ENCODE measurements at places on chromosomes 2 and 18. TPM values are rescaled to one million over a fixed set of nuclear protein-coding genes. Genes with fewer than 3 reads are reported as not detected.

Gene SERPINB3
- total RNA-seq: not detected

Gene AKAIN1
- total RNA-seq: not detected

Gene B3GNT7
- total RNA-seq: 0.37 TPM

Gene FSIP2
- 0.57 TPM for total RNA-seq

Gene COL6A3
- total RNA-seq: 1.9 TPM

Gene PSMA8
- 0.42 TPM for total RNA-seq

Gene SP140
- total RNA-seq: 68.2 TPM

Gene FOXD4L1
- total RNA-seq: not detected

- no peak for DNase-seq
- no peaks in the 10 kb centered on the region for H3K4me1 ChIP-seq
- H3K27ac ChIP-seq: no peak overlapping the region
- H3K4me3 ChIP-seq: no peak overlapping the region
These were observed 156.4 kb upstream of the MMADHC start for GRCh38 chr2:149743842-149744448.

GRCh38 chr2:84492571-84492970 lies 23.7 kb upstream of the DNAH6 start:
- H3K4me1 ChIP-seq: peaks cover 12% of the 10 kb centered on the region
- DNase-seq: no peak
- no peaks in the 10 kb centered on the region for H3K36me3 ChIP-seq
- H3K27me3 ChIP-seq: peaks cover 5% of the 10 kb centered on the region
- no peak overlapping the region for H3K4me3 ChIP-seq

- H3K4me3 ChIP-seq: peak overlapping the region; percentile 60
- DNase-seq: no peak
- peak overlapping the region; percentile 83 for H3K27ac ChIP-seq
- no peaks in the 10 kb centered on the region for H3K36me3 ChIP-seq
- H3K4me1 ChIP-seq: peaks cover 43% of the 10 kb centered on the region
These were observed 24.6 kb upstream of the ACVR1 start for GRCh38 chr2:157900684-157901083.

- H3K4me1 ChIP-seq: peaks cover 5% of the 10 kb centered on the region
- DNase-seq: no peak
- H3K27me3 ChIP-seq: no peaks in the 10 kb centered on the region
- H3K4me3 ChIP-seq: no peak overlapping the region
These were observed 55.3 kb downstream of the DTNB start for GRCh38 chr2:25617948-25618646.

GRCh38 chr2:38620282-38620977 lies 17.7 kb upstream of the HNRNPLL start:
- peaks cover 2% of the 10 kb centered on the region for H3K36me3 ChIP-seq
- H3K27me3 ChIP-seq: peaks cover 15% of the 10 kb centered on the region
- H3K4me1 ChIP-seq: peaks cover 14% of the 10 kb centered on the region
- H3K4me3 ChIP-seq: no peak overlapping the region
- H3K27ac ChIP-seq: no peak overlapping the region

- no peak for DNase-seq
- no peaks in the 10 kb centered on the region for H3K36me3 ChIP-seq
- H3K4me3 ChIP-seq: no peak overlapping the region
- H3K27ac ChIP-seq: no peak overlapping the region
- no peaks in the 10 kb centered on the region for H3K27me3 ChIP-seq
- no peaks in the 10 kb centered on the region for H3K4me1 ChIP-seq
These were observed 15.5 kb upstream of the BMPR2 start for GRCh38 chr2:202360646-202361045.

- H3K4me1 ChIP-seq: peaks cover 7% of the 10 kb centered on the region
- H3K36me3 ChIP-seq: peaks cover 5% of the 10 kb centered on the region
- H3K4me3 ChIP-seq: peak overlapping the region; percentile 45
- H3K27me3 ChIP-seq: peaks cover 89% of the 10 kb centered on the region
- no peak for DNase-seq
These were observed 535 bp downstream of the HOXD3 start for GRCh38 chr2:176157499-176158185.

DNA sequence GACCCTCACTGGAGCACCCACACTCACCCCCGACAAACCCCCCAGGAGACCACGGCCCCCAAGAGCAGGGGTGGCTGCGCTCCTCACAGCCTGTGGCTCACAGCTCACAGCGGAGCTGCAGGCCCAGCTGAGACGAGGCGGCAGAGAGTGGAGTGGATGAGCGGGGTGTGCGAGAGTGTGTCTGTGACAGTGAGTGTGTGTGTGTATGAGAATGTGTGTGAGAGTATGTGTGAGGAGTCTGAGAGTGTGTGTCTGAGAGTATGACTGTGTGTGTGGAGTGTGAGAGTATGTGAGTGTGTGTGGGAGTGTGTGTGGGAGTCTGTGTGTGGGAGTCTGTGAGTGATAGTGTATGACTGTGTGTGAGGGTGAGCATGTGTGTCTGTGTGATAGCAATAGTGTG lies 55.3 kb upstream of the ID2 start:
- peaks cover 7% of the 10 kb centered on the region for H3K36me3 ChIP-seq
- peaks cover 11% of the 10 kb centered on the region for H3K4me1 ChIP-seq
- H3K27ac ChIP-seq: no peak overlapping the region
- H3K27me3 ChIP-seq: peaks cover 6% of the 10 kb centered on the region
- DNase-seq: no peak

- H3K27ac ChIP-seq: no peak overlapping the region
- no peak overlapping the region for H3K4me3 ChIP-seq
- H3K4me1 ChIP-seq: peaks cover 36% of the 10 kb centered on the region
- H3K27me3 ChIP-seq: peaks cover 12% of the 10 kb centered on the region
- no peak for DNase-seq
- peaks cover 8% of the 10 kb centered on the region for H3K36me3 ChIP-seq
These were observed 3.6 kb upstream of the DGKD start for GRCh38 chr2:233350708-233351107.

DNA sequence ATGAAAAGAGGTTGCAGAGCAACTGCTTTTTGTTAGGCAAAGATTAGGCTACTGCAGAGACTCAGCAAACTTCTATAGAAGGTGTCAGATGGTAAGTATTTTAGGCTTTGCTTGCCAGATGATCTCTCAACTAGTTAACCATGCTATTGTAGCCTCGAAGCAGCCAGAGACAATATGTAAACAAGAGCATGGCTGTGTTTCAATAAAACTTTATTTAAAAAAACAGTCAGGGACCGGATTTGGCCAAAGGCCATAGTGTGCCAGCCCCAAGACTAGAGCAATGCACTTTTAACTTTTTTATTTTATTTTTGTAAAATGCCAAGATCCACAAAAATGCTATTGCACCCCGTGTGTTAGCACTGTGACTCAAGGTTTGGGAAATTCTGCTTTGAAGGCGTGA lies 1.4 kb downstream of the IL37 start:
- no peak for DNase-seq
- H3K4me1 ChIP-seq: peaks cover 5% of the 10 kb centered on the region
- peaks cover 2% of the 10 kb centered on the region for H3K36me3 ChIP-seq
- peaks cover 24% of the 10 kb centered on the region for H3K27me3 ChIP-seq
- H3K27ac ChIP-seq: no peak overlapping the region

DNA sequence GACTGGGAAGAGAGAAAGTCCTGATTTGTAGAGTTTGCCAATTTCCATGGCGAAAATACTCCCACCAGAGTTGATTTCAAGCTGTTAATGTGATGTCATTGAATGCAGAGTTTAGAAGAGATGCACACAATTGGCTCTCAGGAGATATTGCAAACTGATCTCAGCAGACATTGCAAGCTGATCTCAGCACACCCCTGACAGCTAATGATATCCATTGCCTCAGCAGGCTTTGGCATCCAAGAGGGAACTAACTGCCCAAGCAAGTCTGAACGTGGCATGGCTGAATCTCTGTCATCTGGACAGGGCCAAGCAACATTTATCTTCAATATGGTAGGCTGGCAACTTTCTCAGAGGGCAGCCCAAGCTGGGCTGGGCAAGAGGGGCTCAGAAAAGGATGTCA lies 78.4 kb upstream of the CYP1B1 start:
- no peaks in the 10 kb centered on the region for H3K4me1 ChIP-seq
- DNase-seq: no peak
- H3K36me3 ChIP-seq: peaks cover 2% of the 10 kb centered on the region
- H3K4me3 ChIP-seq: no peak overlapping the region
- H3K27me3 ChIP-seq: peaks cover 48% of the 10 kb centered on the region
- H3K27ac ChIP-seq: no peak overlapping the region

GRCh38 chr2:177124371-177124770 lies 88.2 kb upstream of the HNRNPA3 start:
- H3K4me1 ChIP-seq: peaks cover 4% of the 10 kb centered on the region
- no peak overlapping the region for H3K4me3 ChIP-seq
- H3K27me3 ChIP-seq: peaks cover 53% of the 10 kb centered on the region
- no peak overlapping the region for H3K27ac ChIP-seq
- no peaks in the 10 kb centered on the region for H3K36me3 ChIP-seq

DNA sequence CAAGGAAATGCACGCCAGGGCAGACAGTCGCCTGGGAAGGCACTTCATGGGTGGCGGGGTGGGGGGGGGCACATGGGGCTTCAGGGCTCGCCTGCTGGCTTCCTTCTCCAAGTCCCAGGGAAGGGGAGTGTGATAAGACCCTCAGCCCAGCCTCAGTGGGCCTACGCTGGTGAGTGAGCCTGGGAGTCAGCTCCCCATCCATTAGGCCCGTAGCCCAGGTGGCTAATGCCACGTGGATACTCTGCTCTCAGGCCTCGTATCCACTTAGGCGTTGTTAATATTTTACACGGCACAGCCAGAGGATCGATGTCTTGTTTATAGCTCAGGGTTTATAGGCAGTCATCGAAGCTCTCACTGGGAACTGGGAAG lies 47.1 kb downstream of the KCNIP3 start:
- H3K27ac ChIP-seq: no peak overlapping the region
- DNase-seq: no peak
- H3K4me3 ChIP-seq: no peak overlapping the region
- peaks cover 4% of the 10 kb centered on the region for H3K36me3 ChIP-seq
- H3K27me3 ChIP-seq: peaks cover 50% of the 10 kb centered on the region

DNA sequence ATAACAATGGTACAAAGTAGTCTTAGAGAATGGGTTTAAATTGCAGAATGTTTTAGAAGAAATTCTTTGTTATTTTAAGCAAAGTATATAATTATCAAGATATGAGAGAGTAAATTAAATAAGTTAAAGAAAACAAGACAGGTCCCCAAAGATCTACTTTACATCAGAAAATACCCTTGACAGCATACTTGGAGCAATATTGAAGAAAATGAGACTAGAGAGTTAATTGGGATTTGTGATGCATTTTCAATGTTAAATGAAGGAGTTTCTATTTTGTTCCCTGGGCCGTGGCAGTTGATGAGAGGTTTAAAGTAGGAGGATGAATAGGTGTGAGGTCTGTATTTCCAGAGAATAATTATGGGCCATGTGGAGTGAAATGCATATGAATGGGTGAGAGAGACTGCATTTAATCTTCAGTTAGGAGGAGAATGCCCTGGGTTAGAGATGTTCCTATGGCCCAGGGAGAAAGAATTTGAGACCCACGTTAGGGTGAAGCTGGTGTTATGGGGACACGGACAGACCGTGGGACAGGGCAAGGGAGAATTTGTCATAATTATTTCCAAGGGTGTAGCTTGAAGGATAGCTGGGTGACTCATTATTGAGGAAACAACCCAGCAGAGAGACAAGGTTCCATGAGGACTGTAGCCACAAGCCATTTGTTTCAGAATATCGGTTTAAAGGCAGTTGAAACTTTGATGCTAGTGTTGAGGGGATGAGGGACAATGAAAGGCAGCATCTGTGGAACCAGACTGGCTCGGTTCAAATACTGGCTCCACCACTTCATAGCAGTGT lies 22.7 kb downstream of the MGAT5 start:
- H3K4me1 ChIP-seq: peaks cover 54% of the 10 kb centered on the region
- peaks cover 8% of the 10 kb centered on the region for H3K36me3 ChIP-seq
- no peak overlapping the region for H3K4me3 ChIP-seq
- H3K27me3 ChIP-seq: no peaks in the 10 kb centered on the region
- DNase-seq: no peak
- peak overlapping the region; percentile 74 for H3K27ac ChIP-seq
